ENCODE measurements at places on chromosomes 16 and 17.

DNA sequence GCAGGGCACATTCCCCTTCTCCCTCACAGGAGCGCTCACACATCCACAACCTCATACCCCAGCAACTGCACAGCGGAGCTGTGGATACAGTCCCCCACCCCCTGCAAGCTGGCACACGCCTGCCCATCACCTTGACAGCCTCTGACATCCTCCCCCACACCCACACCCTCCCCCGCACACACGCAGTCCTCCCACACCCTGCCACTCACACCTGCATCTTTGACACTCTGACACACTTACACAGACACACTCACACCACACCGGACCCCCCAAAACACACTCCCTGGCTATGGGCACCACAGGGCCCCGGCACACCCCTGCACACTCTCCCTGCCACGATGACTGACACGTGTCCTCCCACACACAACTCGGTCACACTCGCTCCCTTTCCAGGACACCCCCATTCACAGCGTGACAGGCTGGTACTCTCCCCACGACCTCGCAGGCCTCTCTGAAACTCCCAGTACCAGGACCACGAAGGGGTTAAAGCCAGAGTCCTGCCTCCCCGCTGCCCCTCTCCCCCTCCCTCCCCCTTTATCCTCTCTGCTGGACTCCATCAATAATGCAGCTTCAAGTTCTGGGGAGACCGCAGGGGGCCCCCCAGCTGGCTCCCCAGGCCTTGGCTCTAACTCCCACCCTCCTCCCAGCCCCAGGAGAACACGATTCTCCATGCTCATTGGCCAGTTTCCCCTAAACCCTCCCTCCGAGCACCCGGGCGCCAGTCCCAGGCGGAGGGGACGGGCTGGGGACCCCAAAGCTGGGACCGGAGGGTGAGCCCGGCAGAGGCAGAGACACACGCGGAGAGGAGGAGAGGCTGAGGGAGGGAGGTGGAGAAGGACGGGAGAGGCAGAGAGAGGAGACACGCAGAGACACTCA, at the start of gene PPP1R1B:
PPP1R1B (plus strand) TSS at position 782 of the 876 bp plus-strand sequence. CDS start 441 bp downstream, outside the sequence.
- no peak for DNase-seq

- no peak for DNase-seq
These were observed 11.6 kb downstream of the AQP8 start for GRCh38 chr16:25228372-25228771.

GRCh38 chr17:1574697-1575471, 12.3 kb upstream of the PITPNA start:
- no peak for DNase-seq

GRCh38 chr16:58507195-58507962, 7.4 kb downstream of the NDRG4 start:
- peak; percentile 77 for DNase-seq

- DNase-seq, result no peak
These were observed 585 bp downstream of the MLKL start for GRCh38 chr16:74700116-74700437.

DNA sequence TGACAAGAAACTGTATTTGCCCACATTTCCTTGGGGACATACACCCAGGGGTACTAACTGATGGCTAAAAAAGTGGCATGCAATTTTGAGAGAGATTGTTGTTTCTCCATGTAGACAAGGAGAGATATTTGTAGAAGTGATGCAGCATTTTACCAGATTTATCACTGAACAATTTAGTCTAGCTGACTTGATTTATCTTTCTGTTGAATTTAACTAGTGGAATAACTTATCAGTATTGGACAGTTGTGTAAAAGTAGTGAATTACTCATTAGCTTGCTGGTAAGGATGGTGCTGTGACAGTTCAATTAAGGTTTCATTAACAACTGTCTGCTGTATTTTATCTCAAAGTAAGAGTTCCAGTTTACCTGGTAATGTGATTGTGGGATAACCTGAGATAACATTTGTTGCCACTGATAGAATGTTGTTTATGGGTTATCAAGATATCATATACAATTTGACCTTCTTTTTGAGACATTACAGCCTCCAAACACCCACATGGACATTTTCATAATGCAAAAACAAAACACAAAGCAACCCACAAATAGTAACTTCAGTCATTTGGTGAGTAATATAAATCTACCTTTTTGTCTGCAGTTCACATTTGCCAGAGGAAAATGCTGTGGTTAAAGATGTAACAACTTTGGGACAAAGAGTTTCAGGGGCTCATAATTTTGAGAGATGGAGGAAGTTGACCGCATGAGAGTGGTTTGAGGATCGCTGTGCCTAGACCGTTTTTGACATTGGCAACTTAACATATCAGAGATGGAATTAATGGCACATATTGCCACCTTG, 3.8 kb downstream of the NLK start:
- DNase-seq, result no peak

DNA sequence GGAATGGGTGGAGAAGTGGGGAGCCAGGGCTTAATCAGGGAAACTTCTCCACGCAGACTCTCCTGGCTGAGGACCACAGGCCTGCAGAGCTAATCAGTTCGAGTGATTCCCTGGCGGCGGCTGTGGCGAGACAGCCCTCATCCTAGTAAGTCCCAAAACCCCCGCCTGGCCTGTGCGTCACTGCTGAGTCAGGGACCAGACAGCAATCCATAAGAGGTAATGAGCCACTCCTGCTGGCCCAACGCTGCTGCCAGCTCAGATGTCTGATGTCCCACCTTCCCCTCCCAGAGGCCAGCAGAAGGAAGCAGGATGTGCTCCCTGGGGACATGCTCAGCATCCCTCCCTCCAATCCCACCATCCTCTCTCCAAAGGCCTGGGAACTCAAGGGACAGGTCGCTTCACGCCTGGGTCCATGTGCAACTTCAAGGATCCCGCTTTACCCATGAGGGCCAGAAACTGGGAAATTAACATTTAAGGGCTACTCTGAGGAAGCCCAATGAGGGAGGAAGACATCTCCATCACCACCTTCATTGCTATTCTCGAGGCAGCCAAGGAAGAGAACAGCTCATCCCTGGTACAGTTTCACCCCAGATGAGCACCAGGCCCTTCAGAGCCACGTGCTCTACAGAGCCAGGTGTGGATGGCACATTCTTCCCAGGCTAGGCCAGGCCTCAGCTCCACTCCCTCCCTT, 7.9 kb downstream of the ACLY start:
- DNase-seq, result no peak

- DNase-seq, result peak; percentile 86
These were observed at the start of gene SLC13A5 for GRCh38 chr17:6713130-6713917. Gene SLC13A5 (minus strand): TSS chr17:6713369. CDS start chr17:6713333, 36 bp downstream.

DNA sequence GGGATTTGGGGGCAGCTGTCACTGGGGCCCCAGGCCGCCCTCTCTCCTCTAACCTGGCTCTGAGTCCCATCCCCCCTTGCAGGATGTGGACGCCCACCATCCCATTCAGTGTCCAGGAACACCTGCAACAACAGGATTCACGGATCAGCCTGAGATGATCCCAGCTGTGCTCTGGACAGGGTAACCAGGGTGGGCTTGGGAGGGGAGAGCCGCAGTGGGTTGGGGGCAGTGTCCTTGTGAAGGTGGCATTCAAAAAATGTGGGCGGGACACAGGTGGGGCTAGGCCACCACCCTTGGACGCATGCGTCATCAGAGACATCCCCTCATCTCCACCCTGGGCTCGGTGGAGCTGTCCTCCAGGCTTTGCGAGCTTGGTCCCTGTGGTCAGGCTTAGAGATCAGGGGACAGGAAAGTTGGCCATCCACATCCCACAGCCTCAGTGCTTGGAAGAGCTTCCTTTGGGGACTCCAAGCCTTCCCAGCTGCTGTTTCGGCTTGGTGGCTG, 19.1 kb downstream of the DEXI start:
- DNase-seq, result no peak

DNA sequence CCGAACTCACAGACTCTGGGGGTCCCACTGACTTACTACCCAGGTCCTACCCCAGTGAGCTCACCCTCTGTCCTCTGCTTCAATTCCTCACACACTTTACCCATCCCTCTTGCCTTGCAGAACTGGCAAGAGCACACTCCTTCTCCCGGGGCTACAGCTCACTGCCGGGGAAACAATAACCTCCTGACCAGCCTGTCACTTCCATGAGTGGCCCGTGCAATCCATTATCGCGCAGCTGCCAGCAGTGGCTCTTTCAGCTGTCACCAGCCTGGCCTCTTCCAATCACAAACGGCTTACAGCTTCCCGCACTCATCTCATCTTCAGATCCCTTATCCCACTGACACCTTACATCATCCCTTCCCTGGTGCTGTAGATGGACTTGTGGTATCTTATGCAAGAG, 79.5 kb downstream of the CPPED1 start:
- no peak for DNase-seq

GRCh38 chr16:12228602-12229499, 252.3 kb downstream of the SNX29 start:
- DNase-seq, result peak; percentile 89

GRCh38 chr17:32586666-32587065, 99.9 kb downstream of the CDK5R1 start:
- DNase-seq, result no peak

- no peak for DNase-seq
These were observed 85.2 kb downstream of the FTO start for GRCh38 chr16:53789137-53789536.

- DNase-seq, result no peak
These were observed 92.4 kb downstream of the BRIP1 start for GRCh38 chr17:61770752-61771533.

DNA sequence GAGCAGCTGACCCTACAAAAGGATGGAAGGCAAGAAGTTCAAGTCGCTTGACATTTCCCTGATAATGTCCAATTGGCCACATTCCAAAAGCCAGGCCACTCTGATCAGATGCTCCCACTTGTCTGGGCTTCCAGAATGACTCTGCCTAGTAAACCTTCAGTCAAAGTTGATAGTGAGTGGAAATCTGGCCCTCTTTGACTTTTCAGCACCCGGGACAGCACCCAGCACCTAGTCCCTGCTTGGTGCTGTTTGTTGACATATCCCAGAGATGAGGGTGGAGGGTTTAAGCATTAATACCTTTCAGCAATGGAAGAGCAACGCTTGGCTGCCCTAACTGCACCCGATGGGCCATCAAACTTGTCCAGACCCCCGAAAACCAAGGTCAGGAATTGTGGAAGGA, 131.3 kb downstream of the AIPL1 start:
- DNase-seq, result no peak

DNA sequence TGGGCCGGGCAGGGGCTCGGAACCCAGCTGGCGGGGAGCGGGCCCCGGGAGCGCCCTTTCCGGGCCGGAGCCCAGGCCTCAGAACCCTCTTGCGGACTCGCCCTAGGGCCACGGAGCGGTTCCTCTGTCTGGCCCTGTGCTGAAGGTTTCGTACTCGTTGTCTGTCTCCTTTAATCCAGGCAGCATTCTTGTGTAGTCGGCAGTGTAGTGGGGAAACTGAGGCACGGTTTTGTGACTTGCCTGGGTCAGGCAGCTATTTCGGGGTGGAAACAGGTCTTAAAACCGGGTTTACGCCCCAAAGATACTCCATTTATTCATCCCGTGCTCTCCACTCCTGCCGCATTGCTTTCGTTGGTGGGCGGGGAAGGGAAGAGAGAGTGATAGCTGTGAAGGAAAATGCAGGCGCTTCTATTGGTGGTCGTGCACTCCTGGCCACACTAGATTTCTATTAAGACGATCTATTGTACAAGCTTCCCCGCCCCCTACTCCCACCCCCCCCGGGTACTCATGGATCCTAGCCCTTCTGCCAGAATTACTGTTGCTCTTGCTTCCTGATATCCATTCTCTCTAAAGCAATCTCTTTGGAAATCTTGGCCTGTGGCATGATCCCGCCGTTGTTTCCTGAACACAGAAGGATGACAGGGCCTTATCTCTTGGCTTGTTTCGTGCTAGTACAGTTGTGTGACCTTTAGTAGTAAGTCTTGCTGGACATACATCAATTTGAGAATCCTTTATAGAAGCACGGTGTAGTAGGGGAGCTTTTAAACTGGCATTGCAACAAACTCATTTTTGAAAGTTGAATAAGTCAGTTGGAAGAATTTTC, 751 bp downstream of the DCAF7 start:
- DNase-seq, result no peak

DNA sequence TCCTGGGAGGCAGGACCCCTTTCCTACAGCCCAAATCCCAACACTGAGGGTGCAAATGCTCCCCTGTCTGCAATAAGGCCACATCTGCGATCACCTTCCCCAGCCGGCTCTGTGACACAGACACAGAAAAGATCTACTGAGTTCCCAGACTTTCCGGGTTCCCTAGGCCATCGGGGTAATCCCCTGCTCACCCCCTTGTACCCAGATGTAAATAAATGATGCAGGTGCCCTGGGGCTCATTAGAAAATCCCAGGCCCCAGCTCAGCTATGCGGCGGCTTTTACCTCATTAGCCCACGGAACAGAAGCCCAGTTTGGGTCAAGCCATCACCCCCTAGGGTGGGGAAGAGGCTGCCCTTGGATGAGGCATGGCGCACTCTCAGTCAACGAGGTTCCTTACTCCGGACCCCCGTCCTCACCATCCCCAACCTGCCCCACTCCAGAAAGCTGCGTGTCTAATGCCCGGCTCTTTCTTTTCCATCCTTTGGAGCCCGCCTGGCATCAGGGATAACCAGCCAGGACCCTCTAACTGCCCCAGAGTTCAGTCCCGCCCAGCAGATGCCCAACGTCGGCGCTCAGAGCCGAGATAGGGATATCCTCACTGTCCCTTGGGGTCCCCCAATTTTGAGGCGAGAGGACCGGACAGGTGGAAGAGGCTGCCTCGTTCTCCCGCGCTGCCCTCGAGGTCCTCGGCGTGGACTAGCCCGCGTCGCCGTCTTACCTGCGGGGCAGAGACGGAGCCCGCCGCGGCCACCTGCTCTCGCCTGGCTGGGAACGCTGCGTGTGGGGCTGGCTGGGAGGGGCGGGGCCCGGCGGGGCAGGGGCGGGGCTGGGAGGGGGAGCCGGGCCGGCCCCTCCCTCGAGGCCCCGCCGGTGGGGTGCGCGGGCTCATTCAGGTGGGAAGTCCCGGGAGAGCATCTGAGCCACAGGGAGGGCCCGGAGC, at the start of gene ZNF385C:
ZNF385C (minus strand) TSS at position 783 of the 941 bp plus-strand sequence. CDS start 35,417 bp downstream, outside the sequence.
- no peak for DNase-seq

GRCh38 chr16:27324851-27325301, 11.1 kb downstream of the IL4R start:
- no peak for DNase-seq

DNA sequence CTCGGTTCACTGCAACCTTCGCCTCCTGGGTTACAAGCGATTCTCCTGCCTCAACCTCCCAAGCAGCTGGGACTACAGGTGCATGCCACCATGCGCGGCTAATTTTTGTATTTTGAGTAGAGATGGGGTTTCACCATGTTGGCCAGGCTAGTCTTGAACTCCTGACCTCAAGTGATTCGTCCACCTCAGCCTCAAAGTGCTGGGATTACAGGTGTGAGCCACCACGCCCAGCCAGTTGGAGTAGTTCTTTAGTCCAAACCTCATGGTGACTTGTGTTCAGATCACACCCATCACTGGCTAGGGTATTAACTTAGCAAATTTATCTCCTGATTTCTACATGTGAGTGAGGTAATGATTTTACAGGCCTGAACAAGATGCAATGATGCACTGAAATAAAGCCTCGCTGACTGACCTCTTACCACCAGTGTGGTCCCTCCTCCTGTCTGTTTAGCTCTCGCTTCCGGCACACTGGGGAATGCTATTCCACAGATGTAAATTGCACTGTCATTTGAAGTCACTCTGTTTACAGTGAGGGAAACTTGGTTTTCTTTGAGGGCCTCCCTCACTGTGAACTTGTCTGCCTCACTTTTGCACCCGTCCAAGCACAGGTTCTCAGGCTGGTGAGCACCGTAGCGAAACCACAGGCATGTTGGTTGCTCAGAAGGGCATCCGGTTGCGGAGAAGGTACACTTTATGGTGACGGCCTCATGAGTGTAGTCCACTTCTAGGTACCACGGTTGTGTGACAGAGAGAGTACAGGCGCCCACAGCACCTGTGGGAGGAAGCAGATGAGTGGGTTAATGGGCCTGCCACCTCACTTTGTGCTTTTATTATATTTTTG, 5.5 kb downstream of the IGSF6 start:
- DNase-seq, result no peak
